ENCODE measurements at places on chromosomes 5 and 9. TPM values are rescaled to one million over a fixed set of nuclear protein-coding genes. Genes with fewer than 3 reads are reported as not detected.

DNA sequence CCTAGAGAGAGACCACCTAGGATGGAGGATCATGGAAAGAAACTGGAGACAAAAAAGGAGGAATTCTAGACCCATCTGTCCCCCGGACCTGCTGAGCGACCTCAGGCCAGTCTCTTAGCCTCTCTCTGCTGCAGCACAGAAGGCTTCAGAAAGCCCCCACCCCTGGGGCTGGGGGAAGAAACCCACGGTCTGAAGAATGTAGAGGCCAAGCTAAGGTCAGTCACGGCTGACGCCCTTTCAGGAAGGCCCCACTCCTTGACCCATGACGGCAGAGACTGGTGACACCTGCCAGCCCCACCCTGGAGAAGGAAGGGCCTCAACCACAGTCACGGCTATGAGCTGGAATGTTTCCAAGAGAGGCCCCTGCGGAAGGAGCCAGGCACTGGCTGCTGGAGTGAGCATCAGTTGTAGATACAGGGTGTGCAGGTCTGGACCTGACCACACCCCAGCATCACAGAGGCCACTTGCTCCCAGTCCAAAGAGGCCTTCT is 120.5 kb upstream of the BOD1 start:
- no peak for DNase-seq

- DNase-seq = no peak
Observed at GRCh38 chr9:124506931-124507879, at the start of gene NR5A1. NR5A1 (minus strand) TSS chr9:124507399; CDS start chr9:124503395, 4,004 bp downstream.

DNA sequence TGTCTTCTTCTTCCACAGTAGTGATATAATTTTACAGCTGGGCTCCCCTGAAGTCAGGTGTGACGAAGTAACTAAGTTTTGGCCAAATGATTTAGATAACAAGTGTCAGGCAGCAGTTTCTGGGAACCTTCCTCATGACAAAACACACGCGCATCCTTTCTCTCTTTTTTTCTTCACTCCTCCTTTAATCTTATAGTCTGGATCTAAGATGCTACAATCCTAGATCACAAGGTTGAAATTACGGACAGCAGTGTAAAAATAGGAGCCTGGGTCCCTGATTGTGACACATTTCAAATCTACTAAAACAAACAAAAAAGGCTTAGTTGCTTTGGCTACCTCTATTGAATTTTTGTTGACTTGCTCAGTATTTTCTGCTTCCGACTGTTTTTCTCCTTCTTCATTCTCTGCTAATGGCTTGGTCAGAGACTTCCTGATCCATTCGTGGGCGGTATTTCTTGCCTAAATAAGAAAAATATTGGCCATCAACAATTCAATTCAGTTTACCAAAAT is 36.1 kb downstream of the FAM114A2 start:
- no peak for DNase-seq

- DNase-seq = no peak
Observed at GRCh38 chr5:170656346-170656745, 127.2 kb upstream of the GABRP start.

- no peak for DNase-seq
Observed at GRCh38 chr9:126438741-126439401, 112.2 kb downstream of the MVB12B start.

DNA sequence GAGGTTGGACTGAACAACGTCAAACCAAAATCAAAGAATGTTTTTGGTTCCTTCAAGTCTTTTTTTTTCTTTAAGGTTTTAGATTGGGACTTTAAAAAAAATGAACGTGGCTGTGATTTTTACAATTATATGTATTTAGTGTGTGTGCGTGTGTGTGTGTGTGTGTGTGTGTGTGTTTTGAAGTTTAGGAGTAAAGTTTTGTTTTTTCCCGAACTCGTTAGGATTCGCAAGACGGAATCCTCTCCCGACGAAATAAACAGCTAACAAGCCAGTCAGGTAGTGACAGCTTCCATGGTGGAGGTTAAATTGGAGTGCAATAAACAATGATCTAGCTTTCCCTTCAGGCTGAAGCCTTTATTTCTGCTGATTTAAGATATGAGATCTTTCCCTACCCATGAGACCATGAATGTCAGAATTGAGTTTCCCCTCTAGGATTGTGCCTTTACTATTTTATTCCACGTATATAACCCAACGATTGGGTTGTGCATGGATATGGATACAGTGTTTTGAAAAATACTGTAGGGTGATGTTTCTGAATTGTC is 1.2 kb downstream of the KIAA1958 start:
- DNase-seq = no peak

DNA sequence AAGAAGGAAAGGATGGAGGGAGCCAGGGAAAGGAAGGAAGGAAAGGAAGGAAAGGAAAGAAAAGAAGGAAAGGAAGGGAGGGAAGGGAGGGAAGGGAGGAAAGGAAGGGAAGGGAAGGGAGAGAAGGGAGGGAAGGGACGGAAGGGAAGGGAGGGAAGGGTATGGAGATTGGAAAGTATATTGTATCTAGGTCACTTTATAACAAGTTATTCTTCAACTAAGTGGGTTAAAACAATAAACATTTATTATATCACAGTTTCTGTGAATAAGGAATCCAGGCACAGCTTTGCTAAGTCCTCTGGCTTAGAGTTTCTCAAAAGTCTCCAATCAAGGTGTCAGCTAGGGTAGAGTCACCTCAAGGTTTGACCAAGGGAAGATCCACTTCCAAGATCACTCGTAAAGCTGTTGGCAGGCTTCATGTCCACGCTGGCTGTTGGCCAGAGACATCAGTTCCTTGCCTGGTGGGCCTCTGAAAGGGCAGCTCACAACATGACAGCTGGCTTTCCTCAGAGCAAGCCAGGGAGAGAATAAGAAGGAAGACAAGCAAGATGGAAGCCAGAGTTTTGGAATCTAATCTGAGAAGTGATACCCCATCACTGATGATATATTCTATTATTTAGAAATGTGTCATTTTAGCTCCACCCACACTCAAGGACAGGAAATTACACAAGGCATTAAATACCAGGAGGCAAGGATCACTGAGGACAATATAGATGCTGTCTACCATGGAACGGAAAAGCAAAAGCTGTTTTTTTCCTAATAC is 105.1 kb downstream of the DEPDC1B start:
- DNase-seq = no peak

DNA sequence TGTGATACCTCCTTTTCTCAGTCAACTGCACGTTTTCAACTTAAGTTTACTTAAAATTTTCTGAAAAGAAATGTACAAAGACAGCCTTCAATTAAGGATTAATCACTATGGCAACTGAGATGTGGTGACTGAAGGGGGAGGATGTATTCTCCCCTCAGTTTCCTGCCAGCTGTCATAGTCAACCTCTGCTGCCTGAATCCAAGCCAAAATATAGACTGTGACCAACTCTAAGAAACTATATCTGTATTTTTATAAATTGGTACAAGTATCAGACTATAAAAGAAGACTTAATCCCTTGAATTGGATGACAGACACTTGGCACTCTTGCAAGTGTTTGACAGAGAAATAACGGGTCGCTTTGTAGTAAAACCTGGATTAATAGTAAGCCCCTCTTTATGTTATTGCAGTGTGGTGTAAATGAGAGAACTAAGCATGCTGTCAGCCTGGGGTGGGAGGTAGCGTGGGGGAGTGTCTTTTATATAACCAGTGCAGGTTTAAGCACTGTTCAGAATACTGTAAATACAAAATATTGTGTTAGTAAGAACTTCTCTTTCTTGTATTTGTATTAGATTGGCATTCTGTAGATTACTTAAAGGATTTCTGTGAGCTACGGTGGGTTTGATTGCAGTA is 106.4 kb downstream of the ERCC6L2 start:
- DNase-seq = no peak

DOCK2 gene
- total RNA-seq = 22.4 TPM

STK32A gene
- total RNA-seq = 9.7 TPM

WDR38 gene
- total RNA-seq = not detected

All from ureter (tissue), 1 donor.